Stimulated activated CD8-positive, alpha-beta memory T cell treated with anti-CD3 and anti-CD28 coated beads, Interleukin-4, amount 100 ng/mL, for 1 hour (primary cell): ENCODE measurements at places on chromosomes 16 and 17.

DNA sequence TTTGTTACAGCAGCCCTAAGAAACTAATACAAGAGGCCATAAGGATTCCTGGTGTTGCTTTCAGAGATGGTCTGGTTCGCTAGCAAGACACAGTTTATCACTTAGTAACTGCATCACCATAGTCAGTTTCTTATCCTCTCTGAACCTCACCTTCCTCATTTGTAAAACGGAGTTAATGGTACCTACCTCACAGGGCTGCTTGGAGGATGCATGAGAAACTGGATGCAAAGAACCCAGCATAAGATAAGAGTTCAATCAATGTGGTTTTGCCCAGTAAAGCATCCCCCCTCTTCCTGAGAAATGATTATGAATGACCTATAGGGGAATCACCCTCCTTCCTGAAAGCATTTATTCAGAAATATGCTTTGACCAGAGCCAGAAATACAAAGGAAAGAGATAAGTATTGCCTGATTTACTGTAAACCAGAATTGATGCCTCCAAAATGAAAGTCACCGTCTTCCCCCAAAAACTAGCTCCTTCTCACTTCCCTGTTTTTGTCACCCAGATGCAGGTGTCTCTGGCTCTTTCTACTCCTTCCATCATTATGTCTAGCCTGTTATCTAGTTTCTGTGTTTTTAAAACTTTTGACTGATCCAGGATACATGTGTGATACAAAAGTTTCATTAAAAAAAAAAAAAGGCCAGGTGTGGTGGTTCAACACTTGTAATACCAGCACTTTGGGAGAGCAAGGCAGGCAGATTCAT is 2.8 kb upstream of the TEFM start:
- DNase-seq = no peak

GRCh38 chr17:49547566-49547965 is 28.1 kb upstream of the NXPH3 start:
- no peak for DNase-seq

DNA sequence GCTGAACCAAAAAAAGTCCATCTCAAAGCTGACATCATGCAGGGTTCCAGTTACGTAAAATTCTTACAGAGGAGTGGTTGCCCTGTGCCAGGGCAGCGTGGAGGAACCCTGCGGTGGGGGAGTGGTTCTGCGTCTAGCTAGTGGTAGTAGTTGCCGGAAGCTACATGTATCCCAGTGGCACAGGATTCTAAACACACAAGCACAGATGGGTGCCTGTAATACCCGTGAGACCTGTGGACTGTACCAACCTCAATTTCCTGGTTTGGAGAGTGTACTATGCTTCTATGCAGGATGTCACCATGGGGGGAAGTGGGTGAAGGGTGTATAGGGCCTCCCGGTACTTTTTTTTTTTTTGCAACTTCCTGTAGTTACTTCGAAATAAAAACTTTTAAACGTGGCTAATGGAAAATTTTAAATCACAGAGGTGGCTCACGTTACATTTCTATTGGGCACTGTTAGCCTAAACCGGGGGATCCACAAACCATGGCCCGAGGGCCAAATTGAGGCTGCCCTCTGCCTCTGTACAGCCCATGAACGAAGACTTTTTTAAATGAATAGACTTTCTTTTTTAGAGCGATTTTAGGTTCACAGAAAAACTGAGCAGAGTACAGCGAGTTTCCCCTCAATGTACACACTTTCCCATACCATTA is 38.5 kb downstream of the TBC1D16 start:
- peak; percentile 60 for DNase-seq

GRCh38 chr17:79133985-79134384 is 59.4 kb downstream of the ENGASE start:
- no peak for DNase-seq

DNA sequence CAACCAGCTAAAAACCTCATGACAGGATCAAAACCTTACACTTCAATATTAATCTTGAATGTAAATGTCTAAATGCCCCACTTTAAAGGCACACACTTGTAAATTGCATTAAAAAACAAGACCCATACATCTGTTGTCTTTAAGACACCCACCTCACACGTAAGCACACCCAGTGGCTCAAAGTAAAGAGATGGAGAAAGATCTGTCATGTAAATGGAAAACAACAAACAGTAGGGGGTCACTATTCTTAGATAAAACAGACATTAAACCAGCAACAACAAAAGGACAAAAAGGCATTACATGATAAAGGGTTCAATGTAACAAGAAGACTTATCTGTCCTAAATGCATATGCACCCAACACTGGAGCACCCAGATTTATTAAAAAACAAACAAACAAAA is 35.6 kb downstream of the SDR42E1 start:
- no peak for DNase-seq

DNA sequence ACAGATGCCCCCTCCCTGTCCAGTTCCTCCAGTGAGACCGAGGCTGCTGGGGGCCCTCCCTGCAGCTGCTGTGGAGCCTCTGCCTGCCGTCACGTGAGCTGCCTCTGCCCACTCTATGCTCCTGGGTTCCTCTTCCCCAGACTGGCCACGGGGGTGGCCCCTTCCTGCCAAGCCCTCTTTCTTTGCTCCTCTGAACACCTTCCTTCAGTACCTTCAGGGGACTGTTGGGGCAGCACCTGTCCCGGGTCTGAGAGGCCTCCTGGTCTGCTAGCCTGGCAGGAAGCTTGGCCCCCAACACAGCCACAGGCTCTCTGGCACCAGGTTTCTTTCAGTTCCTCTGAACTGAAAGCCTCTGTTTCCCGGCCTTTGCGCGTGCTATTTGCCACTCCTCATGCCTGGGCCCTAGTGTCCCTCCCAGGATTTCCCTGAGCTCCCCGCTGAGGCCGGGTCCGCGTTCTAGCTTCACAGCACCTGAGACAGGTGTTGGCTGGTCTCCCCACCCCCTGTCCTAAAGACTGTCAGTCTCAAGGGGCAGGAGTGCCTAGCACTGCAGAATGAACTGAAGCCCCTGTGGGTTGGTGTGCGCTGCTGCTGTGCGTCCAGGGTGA is 6.6 kb upstream of the ATP6V0C start:
- no peak for DNase-seq

GRCh38 chr17:16287563-16288027 is 65.7 kb downstream of the CENPV start:
- DNase-seq = no peak

DNA sequence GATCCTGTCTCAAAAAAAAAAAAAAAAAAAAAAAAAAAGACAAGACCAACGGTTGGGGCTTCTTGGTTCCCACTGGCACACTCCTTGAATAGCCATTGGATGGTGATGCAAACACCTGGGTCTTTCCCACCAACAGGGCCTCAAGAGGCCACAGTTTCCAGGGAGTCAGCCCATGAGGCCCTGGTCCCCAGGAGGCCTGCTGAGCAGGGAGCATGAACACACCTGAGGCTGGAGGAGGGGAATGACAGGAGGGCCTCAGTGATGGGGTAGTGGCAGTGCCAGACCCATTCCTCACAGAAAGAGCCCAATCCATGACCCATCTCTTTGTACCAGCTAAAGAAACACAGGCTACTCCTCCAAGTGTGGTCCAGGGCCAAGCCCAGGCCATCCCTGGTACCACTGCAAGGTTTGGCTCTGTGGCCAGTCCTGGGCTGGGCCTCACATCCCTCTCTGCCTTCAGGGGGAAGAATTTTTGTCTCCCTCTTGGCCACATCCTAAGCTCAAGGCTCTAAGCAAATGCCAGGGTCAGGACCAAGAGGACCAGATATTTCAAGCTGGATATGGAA is 13.9 kb downstream of the ARL2BP start:
- no peak for DNase-seq

- DNase-seq = no peak
Observed at GRCh38 chr17:73924909-73925186, 278.6 kb upstream of the RPL38 start.

DNA sequence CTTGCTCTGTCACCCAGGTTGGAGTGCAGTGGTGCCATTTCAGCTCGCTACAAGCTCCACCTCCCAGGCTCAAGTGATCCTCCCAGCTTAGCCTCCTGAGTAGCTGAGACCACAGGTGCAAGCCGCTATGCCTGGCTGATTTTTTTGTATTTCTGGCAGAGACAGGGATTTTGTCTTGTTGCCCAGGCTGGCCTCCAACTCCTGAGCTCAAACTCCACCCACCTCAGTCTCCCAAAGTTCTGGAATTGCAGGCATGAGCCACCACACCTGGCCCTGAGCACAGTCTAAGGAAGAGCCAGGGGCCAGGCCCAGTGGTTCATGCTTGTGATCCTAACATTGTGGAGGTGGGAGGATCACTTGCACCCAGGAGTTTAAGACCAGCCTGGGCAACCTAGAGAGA is 21.8 kb upstream of the BCO1 start:
- no peak for DNase-seq

GRCh38 chr16:75108792-75109731 is 7.5 kb downstream of the LDHD start:
- peak; percentile 49 for DNase-seq

DNA sequence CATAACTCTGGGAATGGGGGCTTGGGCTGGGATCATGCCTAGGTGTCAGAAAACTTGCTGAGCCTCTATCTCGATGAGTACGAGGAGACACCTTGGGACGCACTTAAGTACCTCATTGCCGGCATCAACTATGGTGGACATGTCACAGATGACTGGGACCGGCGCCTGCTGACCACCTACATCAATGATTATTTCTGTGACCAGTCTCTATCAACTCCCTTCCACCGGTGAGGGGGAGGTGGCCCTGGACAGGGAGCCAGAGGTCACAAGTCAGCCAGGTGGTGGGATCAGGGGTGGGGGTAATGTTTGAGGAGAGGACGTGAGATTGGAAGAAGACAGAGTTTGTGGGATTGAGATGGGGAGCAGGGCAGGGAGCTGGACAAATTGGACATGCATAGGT is 3.4 kb upstream of the KDM6B start:
- no peak for DNase-seq

DNA sequence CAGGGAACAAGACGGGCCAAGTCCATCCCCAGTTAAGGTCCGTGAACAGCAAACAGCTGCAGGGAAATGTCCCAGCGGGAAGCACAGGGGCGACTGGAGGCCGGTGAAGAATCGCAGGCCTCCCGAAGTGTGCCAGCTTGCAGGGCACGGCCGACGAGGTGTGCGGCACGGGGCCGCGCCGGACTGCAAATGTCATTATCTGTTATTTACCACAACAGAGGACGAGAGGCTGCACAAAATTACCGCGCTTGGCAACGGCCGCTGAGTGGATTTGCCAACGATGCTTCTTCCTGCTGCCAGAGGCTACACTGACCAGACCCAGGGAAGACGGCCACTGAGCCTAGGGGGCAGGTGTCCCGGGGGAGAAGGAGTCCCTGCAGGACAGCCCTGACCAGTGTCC is 53.1 kb downstream of the RPH3AL start:
- DNase-seq = no peak

DNA sequence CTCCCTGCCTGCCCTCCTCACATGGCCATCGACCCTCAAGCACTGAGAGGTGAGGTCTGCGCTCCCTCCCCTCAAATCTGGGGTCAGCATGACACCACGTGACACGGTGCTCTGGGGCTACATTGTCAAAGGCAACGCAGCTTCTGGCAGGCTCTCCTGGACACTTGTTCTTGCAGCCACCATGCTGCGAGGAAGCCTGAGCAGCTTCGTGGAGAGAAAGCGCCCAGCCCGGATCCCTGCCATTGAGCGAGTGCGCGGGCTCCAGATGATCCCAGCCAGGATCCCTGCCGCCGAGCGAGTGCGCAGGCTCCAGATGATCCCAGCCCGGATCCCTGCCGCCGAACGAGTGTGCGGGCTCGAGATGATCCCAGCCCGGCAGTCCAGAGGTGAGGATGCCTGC is 70.9 kb upstream of the METRNL start:
- no peak for DNase-seq

DNA sequence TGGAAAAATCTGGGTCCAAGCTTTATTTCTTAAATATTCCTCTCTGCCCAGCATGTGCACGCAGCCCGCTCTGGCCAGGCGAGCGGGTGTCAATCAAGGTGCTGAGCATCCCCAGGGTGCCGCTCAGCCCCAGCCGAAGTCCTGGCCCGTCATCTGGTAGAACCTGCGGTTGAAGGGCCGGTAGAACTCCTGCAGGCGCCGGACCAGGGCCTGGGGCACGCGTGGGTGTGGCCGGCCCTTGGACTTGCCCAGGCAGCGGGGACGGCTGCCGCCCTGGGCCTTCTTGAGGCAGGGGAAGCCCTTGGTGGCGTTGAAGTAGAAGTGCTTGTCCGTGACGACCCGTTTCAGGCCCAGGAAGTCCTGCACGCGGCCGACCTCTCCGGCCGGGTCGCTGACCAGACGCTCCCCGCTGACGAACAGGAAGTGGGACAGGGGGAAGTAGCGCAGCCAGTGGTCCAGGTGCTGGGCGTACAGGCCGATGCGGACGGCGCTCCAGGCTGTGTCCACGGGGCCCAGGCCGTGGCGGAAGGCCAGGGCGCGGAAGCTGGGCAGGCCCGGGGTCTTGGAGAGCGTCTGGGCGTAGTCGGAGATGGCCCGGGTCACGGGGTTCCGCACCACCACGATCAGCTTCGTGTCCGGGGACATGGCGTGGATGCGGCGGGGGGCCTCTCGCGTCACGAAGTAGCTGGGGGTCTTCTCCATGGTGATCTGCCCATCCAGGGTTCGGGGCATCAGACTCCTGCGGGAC is 6.6 kb downstream of the HS3ST6 start:
- DNase-seq = no peak
